ENCODE measurements at places on chromosomes 16 and 17. TPM values are rescaled to one million over a fixed set of nuclear protein-coding genes. Genes with fewer than 3 reads are reported as not detected.

GRCh38 chr17:10197721-10198508, 491 bp downstream of the GAS7 start:
- H3K4me3 ChIP-seq: peak overlapping the region; percentile 38
- H3K36me3 ChIP-seq: no peaks in the 10 kb centered on the region
- no peaks in the 10 kb centered on the region for H3K4me1 ChIP-seq
- DNase-seq: no peak

Gene AANAT
- total RNA-seq: not detected

- no peak overlapping the region for H3K4me3 ChIP-seq
- DNase-seq: no peak
- H3K27ac ChIP-seq: no peak overlapping the region
- H3K36me3 ChIP-seq: no peaks in the 10 kb centered on the region
- H3K27me3 ChIP-seq: no peaks in the 10 kb centered on the region
- H3K4me1 ChIP-seq: no peaks in the 10 kb centered on the region
Observed at GRCh38 chr17:8947201-8947600, 18.3 kb downstream of the PIK3R5 start.

Gene MEOX1
- total RNA-seq: 6.9 TPM

GRCh38 chr16:88469615-88470395, 16.7 kb downstream of the ZFPM1 start:
- H3K4me1 ChIP-seq: no peaks in the 10 kb centered on the region
- no peak for DNase-seq
- H3K27me3 ChIP-seq: no peaks in the 10 kb centered on the region
- no peak overlapping the region for H3K27ac ChIP-seq
- H3K4me3 ChIP-seq: no peak overlapping the region

DNA sequence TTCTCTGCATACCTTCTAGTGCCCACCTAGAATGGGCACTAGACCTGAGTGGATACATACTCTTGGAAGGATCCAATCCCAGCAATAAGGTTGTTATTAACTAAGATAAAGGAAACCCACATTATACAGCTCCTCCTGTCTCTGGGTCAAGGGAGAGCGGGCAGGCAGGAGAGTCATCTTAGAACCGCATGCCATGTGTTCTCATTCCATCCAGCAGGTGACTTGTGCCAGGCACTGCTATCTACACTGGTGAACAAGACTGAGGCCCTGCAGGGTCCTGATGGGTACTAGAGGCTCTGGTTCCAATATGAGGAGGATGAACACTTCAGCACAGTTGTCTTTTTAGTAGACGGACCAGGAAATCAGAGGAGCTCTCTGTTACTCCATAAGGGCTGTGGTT, 5.9 kb upstream of the CD300H start:
- no peak for DNase-seq
- H3K27me3 ChIP-seq: no peaks in the 10 kb centered on the region
- H3K4me1 ChIP-seq: no peaks in the 10 kb centered on the region

Gene KRTAP1-1
- total RNA-seq: not detected

DNA sequence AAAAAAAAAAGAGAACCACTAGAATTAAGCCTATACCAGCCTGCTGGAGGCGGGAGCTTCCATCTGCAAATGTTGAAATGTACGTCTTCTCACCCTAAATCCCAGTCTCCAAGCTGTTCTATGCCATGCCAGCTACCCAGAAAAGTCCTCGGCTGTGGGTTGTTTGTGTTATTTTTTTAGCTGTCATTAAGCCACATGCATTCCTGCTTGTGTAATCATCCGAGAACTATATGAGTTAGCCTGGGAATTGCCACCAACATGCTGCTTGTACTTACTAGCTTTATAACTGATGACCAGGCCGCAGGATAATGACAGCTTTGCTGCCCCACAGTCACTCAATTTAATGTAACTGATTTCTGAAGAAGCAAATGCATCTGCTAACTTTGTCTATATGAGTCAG, 313.9 kb upstream of the SALL1 start:
- no peak overlapping the region for H3K4me3 ChIP-seq
- no peak for DNase-seq
- H3K27me3 ChIP-seq: no peaks in the 10 kb centered on the region
- H3K4me1 ChIP-seq: no peaks in the 10 kb centered on the region

Measured in uterus (tissue), 4 donors.